NCI-H526 treated with DMSO at 0.1 percent for 48 hours (cell line): ENCODE measurements at places on chromosomes 7 and 10.

- DNase-seq, result no peak
Observed at GRCh38 chr7:31640381-31640780, 46.6 kb upstream of the PPP1R17 start.

- no peak for DNase-seq
Observed at GRCh38 chr7:148867596-148868377, 16.3 kb downstream of the EZH2 start.

GRCh38 chr10:17368708-17369272 is 85.6 kb downstream of the ST8SIA6 start:
- DNase-seq, result no peak

- no peak for DNase-seq
Observed at GRCh38 chr10:116300542-116300941, 23.7 kb upstream of the CCDC172 start.

DNA sequence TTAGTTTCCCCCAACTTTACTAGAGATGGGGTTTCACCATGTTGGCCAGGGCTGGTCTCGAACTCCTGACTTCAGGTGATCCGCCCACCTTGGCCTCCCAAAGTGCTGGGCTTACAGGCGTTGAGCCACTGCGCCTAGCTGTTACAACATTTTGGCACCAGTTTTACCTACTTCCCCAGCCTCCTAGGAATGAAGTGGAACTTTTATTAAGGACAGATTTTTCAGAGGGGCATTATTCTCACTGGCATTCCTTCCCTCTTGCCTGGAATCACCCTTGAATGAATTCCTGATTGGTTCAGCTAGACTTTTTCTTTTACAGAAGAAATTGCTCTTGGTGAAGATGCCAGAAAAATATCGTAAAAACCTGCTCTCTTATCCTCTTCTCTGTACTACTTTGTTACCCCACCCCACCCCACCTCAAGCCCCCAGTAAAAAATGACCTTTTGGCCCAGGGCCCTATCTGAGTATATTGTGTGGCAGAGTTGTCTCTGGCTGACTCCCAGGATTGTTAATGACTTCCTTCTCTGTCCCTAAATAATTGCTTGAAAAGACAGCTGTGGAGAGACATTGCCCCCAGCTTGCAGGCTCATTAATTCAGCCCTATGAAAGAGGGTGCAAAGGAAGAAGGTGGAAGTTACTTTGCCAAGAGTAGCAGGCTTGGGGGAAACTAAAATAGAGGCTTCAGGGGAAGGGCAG is 189.6 kb downstream of the AUTS2 start:
- no peak for DNase-seq

GRCh38 chr7:95126053-95126709 is 198.2 kb downstream of the PON1 start:
- DNase-seq, result no peak
